ENCODE measurements at places on chromosomes 1 and 21. TPM values are rescaled to one million over a fixed set of nuclear protein-coding genes. Genes with fewer than 3 reads are reported as not detected.

Gene WNT9A
- 9.0 TPM for total RNA-seq

Gene IGFN1
- total RNA-seq = 0.63 TPM

Gene KRTAP13-4
- total RNA-seq = not detected

Gene KPRP
- not detected for total RNA-seq

Gene KRTAP19-8
- not detected for total RNA-seq

Gene CCDC24
- 8.3 TPM for total RNA-seq

All from A549 treated with Mapracorat at 1 μM for 4 hours (cell line).